ENCODE measurements at places on chromosomes 16 and 17. TPM values are rescaled to one million over a fixed set of nuclear protein-coding genes. Genes with fewer than 3 reads are reported as not detected.

The MEAK7 gene
- total RNA-seq: 21.1 TPM

DNA sequence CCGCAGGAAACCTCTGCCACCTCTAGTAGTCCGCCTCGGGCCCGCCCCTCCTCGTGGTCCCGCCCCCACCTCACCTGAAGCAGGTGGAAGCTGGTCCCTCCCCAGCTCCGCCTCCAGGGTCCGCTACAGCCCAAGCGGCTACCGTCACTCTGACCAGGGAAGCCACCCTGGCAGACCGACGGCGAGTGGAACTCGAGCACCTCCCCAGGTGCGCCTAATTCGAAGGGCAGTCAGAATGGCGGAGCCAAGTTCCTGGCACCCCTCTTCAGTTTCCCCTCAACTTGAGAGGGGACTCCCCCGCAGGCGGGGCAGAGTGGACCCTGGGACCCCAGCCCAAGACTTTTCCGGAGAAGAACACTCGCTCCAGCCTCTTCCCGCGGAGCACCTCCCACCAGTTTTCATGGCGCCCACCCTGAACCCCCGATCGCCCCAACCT, 507 bp downstream of the FHOD1 start:
- no peak for DNase-seq

DNA sequence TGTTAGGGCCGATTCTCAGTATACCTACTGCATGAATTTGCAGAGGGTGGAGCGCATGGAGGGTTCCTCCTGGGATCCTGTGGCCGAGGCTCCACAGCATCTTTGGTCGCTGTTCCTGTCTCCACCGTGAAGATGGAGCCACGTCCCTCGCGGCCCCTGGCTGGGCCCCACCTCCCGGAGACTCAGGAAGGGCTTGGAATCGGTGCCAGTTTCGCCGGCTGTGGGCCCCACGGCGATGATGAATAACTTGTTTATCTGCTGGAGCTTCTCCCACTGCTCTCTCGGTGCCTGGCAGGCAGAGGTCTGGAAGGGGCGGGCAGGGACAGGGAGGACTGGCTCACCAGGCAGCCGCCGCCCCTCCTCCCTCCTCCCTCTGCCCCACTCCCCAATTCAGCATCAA, 8.1 kb downstream of the SLC5A11 start:
- DNase-seq: no peak

DNA sequence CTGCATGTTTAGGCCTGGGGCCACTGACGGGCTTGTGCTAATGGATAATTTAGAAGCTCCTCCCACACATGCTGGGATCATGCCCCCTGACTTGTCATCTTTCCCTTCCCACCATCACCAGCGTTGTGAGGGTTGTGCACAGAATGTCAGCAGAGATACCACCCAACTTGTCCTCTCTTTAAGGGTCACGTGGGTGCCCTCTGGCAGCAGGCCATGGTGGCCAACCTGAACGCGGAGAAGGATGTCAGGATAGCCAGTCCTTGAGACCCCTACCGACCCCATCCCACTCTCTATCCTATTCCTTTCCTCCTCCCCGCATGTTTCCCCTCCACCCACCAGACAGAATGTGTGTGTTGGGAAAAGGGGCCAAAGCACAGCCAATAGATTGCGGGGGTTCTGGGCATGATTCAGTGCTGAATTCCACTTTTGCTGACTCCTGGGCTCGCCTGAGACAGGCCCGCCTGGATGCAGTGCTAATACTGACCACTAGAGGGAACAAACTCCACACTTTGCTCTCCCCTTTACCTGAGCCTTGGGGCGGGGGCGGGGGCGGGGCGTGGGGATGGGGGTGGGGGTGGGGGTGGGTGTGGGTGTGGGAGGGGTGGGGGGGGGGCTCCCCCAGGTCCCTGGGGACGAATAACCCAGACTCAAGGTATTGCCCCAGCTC, at the start of gene GH2:
GH2 (minus strand) TSS at position 10 of the 667 bp plus-strand sequence. CDS start 143 bp downstream, outside the sequence.
- DNase-seq: peak; percentile 77

GRCh38 chr17:51147650-51148049, 5.7 kb upstream of the NME1 start:
- peak; percentile 21 for DNase-seq

GRCh38 chr17:74373838-74374606, 6.7 kb downstream of the GPR142 start:
- DNase-seq: no peak

DNA sequence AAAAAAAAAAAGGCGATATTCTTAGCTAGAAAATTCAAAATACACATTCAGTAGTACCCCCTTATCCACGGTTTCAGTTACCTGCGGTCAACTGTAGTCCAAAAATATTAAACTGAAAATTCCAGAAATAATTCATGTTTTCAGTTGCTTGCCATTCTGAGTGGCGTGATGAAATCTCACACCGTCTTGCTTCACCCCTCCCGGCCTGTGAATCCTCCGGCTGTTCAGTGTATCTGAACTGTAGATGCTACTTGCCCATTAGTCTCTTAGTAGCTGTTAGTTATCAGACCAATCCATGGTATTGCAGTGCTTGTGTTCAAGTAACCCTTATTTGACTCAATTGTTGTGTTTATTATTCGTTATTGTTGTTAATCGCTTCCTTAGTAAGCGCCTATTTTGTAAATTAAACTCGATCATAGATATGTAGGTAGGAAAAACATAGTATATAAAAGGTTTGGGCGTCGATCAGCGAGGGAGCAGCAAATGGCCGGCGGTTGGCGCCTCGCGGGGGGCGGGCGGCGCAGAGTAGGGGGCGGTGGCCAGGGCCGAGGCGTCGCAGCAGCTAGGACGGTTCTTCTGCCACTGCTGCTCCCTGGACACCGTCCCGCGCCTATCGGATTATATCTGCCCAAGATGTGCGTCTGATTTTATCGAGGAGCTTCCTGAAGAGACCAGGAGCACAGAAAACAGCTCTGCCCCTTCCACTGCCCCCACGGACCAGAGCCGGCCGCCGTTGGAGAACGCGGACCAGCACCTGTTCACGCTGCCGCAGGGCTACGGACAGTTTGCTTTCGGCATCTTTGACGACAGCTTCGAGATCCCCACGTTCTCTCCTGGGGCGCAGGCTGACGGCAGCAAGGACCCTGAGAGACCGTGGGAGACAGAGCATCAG, 39.8 kb upstream of the AKAP1 start:
- DNase-seq: no peak

The FOXC2 gene
- total RNA-seq: not detected

The EVPL gene
- 0.34 TPM for total RNA-seq

DNA sequence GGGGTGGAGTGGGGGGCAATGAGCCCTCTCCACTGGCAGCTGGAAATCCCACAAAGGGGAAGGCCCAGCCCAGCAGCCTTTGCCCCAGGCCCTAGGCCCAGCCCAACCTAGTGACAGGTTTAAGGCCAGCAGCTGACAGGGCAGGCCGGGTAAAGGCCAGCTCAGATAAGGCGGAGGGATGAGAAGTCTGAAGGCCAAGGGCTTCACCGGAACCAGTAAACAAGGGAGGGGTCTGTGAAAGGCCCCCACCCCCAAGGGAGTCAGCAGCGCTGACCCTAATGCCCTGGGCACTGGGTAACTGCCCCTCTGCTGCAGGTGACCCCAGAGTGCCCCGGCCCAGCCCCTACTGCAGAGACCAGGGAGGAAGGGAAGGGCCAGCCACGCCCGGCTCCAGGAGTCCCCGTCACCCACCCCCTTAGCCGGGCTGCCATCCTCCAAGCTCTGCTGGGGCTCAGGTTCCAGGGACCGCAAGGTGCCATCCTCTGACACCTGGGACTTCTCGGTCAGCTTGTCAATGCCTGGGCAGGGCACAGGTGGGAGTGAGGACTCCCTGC, 17.5 kb downstream of the OTOP3 start:
- DNase-seq: no peak

DNA sequence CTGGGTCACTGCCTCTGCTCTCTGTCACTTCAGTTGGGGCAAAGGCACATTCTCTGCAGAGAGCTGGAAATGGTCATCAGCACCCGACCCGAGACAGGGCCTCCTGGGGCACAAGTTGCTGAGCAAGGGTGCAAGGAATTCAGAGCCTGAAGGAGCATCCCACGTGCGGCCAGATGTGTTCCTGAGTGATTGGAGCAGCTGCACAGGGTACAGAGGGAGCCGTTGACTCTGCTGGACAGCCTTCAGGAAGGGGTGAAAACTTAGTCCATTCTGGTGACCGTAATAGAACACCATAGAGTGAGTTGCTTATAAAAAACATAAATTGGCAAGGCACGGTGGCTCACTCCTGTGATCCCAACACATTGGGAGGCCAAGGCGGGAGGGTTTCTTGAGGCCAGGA, 106.8 kb downstream of the CCDC182 start:
- no peak for DNase-seq

DNA sequence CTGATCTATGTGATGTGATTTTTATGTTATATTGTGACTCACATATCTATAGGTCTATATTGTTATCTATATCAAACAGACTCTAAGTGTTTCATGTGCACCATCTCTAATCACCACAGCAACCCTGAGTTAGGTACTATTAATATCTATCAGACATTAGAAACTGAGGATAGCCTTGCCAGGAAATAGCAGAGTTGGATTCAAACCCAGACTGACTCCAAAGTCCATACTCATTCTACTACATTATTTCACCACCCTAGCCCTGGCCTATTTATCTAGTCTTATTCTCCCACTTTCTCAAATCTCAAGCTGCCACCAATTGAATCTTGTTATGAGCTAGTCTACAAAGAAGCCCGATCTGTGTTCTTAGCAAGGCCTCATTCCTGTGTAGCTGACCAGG, 65.4 kb upstream of the GNAO1 start:
- no peak for DNase-seq

The HLF gene
- total RNA-seq: 0.72 TPM

- DNase-seq: no peak
These were observed 13.2 kb upstream of the RPTOR start for GRCh38 chr17:80531400-80531799.
